ENCODE measurements at places on chromosomes 5 and 9. TPM values are rescaled to one million over a fixed set of nuclear protein-coding genes. Genes with fewer than 3 reads are reported as not detected.

The PCDHB5 gene
- total RNA-seq = 20.6 TPM

GRCh38 chr5:112616812-112617547 is 120.7 kb upstream of the APC start:
- no peak for DNase-seq

DNA sequence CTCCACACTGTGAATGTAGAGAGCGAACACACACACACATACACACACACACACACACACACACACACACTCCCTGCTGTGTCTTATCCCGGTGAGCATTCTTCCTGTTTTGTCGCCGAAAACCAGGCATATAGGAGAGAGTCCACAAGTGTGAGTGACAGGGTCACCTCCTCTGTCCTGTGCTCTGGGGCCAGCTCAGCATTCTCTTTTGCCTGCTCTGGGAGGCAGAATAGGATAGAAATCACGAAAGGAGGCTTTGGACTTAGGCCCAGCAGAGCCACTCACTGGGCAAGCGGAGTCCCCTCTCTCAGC is 3.0 kb downstream of the LAMC3 start:
- DNase-seq = no peak

DNA sequence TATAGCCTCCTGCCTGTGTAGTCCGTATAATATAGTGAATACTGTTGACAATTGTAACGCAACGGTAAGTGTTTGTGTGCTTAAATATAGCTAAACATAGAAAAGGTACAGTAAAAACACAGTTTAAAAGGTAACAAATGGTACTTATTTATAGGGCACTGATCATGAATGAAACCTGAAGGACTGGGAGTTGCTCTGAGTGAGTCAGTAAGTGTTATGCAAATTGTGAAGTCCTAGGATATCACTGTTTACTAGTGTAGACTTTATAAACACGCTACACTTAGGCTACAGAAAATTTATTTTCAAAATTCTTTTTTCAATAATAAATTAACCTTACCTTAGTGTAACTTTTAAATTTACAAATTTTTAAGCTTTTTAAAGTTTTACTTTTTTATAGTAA is 1090.1 kb downstream of the CDH9 start:
- no peak for DNase-seq

GRCh38 chr5:31664566-31664965 is 25.6 kb downstream of the PDZD2 start:
- peak; percentile 75 for DNase-seq

GRCh38 chr5:150659360-150660107 is 1.5 kb upstream of the MYOZ3 start:
- DNase-seq = no peak

- DNase-seq = no peak
Measured at GRCh38 chr5:36298552-36298951, 3.1 kb downstream of the RANBP3L start.
